ENCODE measurements at places on chromosomes 2 and 18.

GRCh38 chr2:240437861-240438809 is 2.7 kb downstream of the GPC1 start:
- no peak for DNase-seq

- DNase-seq, result no peak
Measured at GRCh38 chr2:207156451-207157161, 9.1 kb downstream of the KLF7 start.

- no peak for DNase-seq
Measured at GRCh38 chr2:84701880-84702279, 179.0 kb downstream of the TRABD2A start.

DNA sequence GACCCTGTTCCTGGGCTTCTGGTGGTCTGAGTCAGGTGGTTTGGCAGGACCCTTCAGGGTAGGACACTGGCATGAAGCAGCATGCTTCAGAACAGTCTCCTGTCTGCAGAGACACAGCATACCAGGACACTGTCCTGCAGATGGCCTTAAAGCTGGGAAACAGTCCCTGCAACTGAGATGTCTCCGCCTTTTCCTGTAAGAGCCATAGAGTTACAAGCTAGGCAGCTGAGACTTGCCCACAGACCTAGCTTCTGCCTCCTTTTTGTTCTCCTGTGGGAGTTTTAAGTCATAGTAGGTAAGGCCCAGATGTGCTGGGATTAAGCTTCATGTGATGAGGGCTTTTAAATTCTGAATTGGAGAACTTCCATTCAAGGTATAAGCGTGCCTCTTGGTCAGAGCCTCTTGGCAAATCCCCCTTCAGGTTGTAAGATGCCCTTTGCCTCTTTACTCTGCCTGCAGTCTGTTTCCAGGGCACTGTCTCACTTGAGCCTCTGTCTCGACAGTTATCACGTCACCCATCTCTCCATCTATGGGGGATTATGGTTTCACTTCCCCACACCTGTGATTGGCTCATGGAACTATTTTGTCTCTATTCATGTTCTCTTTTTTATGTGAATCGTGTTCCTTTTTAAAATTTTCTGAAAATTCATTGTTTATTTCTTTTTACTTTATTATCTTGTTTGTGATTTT is 51.8 kb downstream of the COA5 start:
- DNase-seq, result no peak

DNA sequence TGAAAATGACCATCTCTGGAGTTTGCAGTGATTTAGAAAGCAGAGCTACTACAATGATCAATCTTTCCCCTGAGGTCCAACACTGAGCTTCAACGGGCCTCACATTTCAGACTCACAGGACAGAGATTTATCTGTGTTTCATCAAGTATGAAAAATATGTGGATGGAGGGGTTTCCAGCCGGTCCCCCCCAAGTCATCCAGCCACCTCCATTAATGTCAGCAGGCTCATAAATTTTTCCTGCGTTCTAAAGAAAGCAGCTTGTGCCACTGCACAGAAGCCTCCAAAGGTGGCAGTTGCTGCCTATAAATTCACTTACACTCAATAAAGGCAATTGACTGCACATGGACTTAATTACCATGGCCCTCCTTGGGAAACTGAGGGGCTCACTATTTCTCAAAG is 117.4 kb upstream of the ACKR3 start:
- DNase-seq, result no peak

DNA sequence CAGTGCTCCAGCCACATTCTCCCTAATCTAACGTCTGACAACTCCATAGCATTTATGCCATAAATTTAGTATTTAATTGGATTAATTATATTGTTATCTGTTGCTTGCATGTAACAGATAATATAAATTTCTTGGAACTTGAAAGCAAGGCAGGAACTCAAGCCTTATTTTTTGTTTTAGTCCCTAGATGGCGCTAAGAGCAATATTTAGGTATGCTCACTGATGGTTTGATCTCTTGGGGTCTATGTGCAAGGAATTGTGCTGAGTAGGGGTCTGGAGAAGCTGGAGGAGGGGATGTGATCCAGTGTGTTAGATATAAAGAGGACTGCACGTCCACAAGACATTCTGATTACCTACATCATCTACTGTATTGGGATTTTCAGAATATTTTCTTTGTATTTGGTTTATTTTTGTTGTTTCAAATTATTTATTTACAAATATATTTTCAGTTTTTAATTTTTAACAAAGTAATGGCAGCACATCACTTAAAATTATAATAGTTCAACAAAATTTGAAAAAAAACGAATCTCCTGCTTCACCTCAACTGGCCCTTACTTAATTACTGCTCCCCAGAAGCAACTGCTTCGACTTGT is 32.8 kb downstream of the KATNAL2 start:
- DNase-seq, result no peak
